GM06990 (cell line): ENCODE measurements at places on chromosomes 6 and 20.

- no peak for DNase-seq
Measured at GRCh38 chr6:42322676-42323075, 105.0 kb upstream of the MRPS10 start.

- DNase-seq, result no peak
Measured at GRCh38 chr6:159092631-159093030, 47.8 kb upstream of the TAGAP start.

DNA sequence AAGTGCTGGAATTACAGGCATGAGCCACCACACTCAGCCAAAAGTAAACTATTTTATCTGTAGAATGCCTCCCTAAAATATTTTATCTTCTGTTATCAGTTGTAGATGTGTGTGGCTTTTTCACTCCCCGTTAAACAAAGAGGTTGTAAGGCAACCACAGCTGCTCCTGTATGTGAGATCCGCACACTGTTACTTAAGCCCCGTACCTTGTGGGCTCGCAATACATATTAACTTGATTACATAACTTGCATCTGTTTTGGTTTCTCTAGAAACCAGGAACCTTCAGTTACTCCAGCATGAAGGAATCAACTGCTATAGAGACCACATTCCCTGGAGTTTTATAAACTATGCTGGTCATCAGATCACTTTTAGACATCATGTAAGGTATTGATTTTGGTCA, 420.1 kb upstream of the SLC35B3 start:
- no peak for DNase-seq

- DNase-seq, result peak; percentile 51
Measured at GRCh38 chr6:106702451-106703110, 73.2 kb downstream of the QRSL1 start.

DNA sequence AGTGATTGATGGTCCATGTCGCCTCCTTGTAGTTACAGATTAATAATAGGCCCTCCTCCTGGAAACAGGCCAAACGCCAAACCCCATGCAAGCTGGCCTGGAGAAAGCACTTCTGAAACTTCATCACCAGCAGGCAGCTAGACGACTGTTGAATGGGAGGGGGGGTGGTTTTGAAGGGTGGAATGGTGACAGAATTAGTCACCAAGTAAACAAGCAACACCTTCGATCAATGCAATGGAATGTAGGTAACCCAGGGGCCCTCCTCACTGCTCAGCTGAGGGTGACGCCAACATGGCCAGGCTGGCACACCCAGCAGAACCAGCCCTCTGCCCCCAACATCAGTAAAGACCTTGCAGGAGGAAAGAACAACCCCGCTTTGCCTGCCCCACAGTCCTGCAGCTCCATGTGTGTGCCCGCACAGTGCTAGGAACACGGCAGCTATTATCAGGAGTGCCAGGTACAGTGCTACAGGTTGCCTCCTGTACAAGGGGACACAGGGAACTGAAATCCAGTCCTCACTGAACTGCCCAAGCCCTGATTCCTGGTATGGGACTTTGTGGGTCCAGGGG, 2.7 kb downstream of the BCAS1 start:
- DNase-seq, result no peak

GRCh38 chr6:1770968-1771723, 161.4 kb downstream of the FOXC1 start:
- DNase-seq, result no peak

DNA sequence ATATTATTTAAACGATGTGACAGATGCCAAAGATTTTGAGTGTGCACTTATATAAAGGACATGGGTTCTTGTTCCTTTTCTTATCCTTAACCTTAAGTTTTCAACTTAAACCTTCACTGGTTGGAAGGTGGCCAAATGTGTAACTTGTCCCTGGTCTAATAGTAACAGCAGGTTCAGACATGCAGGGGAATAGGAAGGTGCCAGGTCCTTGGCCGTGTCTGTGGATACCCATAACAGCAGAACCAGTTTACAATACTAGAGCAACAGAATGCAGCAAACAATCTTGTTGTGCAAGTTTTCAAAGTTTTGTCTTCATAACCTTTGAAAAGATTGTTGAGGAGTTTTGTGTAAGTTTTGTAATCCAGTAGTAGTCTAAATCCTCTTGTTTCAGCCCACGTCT, 4.4 kb downstream of the MYB start:
- DNase-seq, result no peak

DNA sequence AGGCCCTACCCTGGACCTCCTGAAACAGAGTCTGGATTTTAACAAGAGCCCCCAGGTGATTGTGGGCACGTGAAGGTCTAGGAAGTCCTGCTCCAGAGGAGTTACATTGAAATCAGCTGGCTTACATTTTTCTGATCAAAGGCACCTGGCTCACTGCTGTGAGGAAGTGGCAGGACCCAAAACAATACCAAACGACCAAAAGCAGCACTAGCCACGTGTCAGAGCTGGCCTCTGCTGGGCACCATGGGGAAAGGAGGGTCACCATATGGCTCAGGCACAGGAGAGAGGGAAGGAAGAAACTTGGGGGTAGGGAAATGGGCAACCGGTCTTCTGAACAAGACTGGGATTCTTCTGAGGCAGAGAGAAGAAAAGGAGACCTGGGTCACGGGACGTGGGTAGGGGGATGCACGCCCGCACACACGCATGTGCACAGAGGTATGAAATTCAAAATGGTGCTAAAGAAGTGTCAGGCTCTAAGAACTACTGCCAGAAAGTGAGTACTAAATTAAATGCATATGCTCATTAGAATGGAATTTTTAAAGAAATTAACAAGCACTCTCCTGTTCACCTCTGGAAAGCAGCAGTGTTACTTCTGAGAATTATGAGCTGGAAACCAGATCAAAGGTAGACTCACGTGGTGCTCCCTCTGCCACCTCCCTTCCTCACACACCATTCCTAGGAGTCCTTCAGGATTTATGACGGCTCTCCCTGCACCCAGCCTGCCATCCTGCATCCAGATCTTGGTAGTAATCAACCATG, 113.6 kb downstream of the TRERF1 start:
- no peak for DNase-seq

DNA sequence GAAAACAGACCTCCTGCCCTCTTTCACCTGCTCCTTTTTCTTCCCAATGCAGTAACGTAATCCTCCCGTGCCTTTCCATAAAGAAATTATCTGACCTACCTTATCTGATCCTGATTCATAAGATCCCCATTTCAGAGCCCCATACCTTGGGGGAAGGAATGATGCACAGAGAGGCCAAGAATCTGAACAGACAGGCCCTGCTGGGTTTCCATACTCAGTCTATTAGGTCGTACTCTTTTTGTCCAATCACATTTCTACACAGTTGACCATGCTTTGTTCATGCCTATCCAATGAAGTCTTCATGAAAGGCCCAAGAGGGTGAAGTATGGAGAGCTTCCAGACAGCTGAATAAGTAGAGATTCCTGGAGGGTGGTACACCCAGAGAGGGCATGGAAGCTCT, 25.3 kb downstream of the SRPK1 start:
- no peak for DNase-seq

GRCh38 chr20:40922865-40923264, 105.8 kb upstream of the TOP1 start:
- no peak for DNase-seq

DNA sequence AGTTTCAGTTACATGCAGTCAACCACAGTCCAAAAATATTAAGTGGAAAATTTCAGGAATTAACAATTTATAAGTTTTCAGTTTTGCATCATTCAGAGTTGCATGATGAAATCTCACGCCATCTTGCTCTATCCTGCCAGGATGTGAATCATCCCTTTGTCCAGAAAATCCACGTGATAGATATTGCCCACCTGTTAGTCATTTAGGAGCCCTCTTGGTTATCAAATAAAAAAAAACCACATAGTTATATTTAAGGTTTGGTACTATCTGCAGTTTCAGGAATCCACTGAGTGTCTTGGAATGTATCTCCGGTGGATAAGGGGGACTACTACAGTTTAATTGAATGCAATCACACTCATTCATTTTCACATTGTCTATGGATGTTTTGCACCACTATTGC, 1249.0 kb upstream of the CITED2 start:
- DNase-seq, result no peak

DNA sequence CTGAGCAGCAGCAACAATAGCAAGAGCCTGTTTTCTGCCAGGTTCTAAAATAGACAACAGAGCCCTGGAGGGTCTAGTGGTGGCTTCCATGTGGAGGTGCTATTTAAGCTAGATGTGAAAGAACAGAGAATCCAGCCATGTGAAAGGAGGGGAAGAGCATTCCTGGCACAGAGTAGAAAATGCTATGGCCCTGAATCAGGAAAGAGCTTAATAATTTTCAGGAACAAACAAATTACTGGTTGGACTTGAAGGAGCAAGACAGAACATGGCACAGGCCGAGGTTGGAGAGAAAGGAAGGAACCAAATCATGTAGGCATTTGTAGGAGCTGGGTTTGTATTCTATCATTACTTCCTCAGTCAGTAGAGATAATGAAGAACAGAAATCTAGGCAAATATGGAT, 98.3 kb downstream of the AIG1 start:
- no peak for DNase-seq

DNA sequence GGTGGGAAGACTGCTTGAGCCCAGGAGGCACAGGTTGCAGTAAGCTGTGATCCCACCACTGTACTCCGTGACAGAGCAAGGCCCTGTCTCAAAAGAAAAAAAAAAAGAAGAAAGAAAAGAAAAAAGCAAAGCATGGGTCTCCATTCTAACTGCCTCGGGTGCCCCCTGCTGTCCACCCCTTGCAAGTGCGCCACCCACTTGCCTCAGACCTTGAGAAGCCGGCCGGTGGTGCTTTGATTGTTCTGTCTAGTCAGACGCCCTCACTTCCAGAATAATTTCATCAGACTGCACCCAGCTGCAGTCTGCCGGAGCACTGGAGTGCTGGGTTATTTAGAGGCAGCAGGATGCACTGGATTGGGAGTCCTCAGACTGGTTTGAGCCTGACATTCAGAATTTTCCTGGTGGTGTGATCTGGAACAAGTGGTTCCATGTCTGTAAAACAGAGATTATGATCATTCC, 17.6 kb upstream of the TM9SF4 start:
- DNase-seq, result peak; percentile 62
